ENCODE measurements at places on chromosomes 5 and 9. TPM values are rescaled to one million over a fixed set of nuclear protein-coding genes. Genes with fewer than 3 reads are reported as not detected.

UAP1L1 gene
- total RNA-seq: 20.5 TPM

CDC20B gene
- total RNA-seq: not detected

GPR151 gene
- not detected for total RNA-seq

DNA sequence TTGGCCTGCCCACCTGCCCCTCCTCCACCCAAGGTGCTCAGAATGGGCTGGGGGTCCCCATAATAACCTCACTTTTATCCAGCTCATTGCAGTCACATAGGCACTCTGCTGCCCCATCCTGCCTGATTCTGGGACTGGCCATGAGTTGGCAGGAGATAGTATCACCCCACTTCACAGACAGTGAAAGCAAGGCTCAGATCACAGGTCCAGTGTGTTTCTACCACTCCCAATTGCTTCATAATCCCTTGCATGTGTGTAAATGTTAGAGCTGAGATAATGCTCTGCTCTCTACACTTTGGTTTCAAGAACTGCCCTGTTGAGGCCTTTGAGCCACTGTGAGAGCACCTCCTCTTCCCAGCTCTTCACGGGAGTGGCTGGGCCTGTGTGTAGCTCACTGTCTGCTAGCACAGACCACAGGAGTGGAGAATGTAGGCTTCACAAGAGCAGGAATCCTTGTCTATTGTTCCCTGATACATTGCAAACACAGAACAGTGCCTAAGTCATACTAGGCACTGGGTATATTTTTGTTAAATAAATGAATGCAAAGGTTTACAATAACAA, 8.4 kb downstream of the PCYOX1L start:
- no peak for DNase-seq

- DNase-seq: no peak
These were observed 56.4 kb upstream of the OR2K2 start for GRCh38 chr9:111386386-111386785.

SCGB3A2 gene
- not detected for total RNA-seq

- DNase-seq: no peak
These were observed 45.4 kb downstream of the SPATA31C2 start for GRCh38 chr9:88092797-88093331.

DNA sequence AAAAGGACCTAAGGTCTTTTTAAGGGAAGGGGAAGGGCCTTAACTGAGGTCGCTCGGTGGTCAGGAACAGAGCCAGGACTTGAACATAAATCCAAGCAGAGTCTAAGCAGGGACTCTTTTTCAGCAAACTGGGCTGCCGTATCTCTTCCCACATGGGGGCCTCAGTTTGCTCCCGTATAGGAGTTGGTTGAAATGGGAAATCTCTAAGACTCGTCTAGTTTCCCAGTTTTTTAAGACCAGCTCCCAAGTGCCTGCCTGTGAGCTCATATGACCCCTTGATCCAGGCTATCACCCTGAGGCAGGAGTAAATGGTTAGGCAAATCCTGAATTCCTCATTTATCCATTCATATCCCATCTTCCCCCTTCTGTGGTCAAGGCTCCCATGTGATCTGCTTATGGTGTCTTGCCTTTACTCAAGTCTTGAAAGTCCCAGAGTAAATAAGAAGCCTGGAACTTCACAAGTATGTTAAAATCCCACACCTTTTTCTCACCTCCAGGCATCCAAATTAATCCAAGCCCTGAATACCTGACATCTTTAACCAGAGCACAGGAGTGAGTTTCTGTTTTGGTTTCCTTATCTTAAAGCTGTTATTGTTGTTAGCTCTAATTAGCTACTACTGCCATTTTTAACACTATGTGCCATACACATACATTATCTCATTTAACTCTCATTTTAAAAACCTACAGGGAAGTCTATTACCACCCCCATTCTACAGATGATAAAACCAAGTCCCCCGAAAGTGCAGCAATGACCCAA, 3.0 kb downstream of the ARSI start:
- DNase-seq: peak; percentile 76

- DNase-seq: no peak
These were observed 14.1 kb downstream of the TDRD7 start for GRCh38 chr9:97425973-97426336.

TMC1 gene
- 0.69 TPM for total RNA-seq
